Stimulated activated CD4-positive, alpha-beta T cell treated with anti-CD3 and anti-CD28 coated beads, Interleukin-4, amount 100 ng/mL, for 48 hours (primary cell): ENCODE measurements at places on chromosomes 5 and 9.

DNA sequence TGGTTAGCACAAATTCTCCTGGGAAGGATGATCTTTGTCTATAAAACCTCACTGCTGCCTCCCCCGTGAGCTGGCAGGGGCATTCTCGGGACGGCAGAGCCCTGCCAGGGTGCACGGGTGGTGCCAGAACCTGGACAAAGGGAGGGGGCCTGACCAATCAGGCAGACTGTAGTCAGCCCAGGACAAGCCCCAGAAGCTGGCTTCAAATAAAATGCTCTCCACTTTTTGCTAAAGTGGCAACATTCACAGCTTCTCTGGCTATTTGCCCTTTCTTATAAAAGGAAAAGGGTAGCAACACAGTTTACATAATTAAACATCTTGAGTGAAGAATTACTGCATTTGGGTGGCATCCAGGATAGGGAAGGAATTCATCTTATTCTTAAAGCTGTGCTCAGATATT, 14.4 kb downstream of the IL9 start:
- DNase-seq, result no peak

DNA sequence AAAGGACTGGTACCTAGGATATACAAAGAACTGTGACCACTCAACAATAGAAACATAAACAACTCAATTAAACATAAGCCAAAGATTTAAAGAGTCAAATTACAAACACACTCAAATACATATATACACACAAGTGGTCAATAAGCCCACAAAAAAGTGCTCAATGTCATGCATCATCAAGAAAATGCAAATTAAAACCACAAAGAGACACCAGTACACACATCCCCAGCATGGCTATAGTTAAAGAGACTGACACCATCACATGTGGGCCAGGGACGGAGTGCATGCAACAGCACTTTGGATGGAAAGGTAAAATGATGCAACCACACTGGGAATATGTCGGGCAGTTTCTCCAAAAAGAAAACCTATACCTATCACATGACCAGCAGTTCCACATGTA, 89.7 kb downstream of the CAAP1 start:
- no peak for DNase-seq

DNA sequence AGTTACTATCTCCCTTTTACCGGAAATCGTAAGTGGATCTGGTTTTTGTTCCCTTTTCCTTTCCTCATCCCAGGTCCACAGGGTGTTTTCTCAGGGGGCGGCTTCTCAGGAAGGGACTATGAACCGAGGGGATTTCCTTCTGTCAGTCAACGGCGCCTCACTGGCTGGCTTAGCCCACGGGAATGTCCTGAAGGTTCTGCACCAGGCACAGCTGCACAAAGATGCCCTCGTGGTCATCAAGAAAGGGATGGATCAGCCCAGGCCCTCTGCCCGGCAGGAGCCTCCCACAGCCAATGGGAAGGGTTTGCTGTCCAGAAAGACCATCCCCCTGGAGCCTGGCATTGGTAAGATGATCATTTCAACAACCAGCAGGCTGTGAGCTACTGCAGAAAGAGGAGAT, 75.8 kb downstream of the GOLPH3 start:
- DNase-seq, result no peak

GRCh38 chr9:109166771-109167601, at the start of gene FRRS1L:
Gene FRRS1L (minus strand): TSS chr9:109167249. CDS start chr9:109167138, 111 bp downstream.
- DNase-seq, result no peak

DNA sequence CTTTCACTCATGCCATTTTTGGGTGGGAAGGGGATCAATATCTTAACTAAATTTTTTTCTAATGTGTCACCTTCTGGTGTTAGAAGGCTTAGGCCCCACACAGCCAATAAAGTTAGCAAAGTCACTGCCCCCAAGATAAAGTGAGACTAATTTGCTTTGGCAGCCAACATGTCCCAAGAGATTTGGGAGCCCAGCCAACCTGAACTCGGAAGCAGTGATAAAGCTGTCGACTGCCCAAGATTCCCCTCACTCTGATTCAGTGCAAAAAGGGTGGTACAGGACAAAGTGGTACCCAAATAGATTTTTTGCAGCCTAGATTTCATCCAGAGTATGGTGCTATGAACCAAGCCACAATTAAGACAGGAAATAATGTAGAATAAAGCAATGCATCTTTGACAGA, 572.5 kb upstream of the ARRDC3 start:
- no peak for DNase-seq
